ENCODE measurements at places on chromosomes 7 and 10. TPM values are rescaled to one million over a fixed set of nuclear protein-coding genes. Genes with fewer than 3 reads are reported as not detected.

The CNPY1 gene
- not detected for polyA plus RNA-seq

The LLCFC1 gene
- not detected for polyA plus RNA-seq

The PDE1C gene
- polyA plus RNA-seq, result not detected

The MNX1 gene
- polyA plus RNA-seq, result not detected

The PPP1R9A gene
- polyA plus RNA-seq, result not detected

The PDLIM1 gene
- polyA plus RNA-seq, result 7.3 TPM

The PYROXD2 gene
- 2.8 TPM for polyA plus RNA-seq

The LRWD1 gene
- 15.2 TPM for polyA plus RNA-seq

The DLX5 gene
- not detected for polyA plus RNA-seq

The CTAGE6 gene
- not detected for polyA plus RNA-seq

The RBM20 gene
- not detected for polyA plus RNA-seq

The PKD2L1 gene
- polyA plus RNA-seq, result not detected

The NAT16 gene
- not detected for polyA plus RNA-seq

The CNTNAP2 gene
- polyA plus RNA-seq, result not detected

The HTR5A gene
- not detected for polyA plus RNA-seq

The UNCX gene
- not detected for polyA plus RNA-seq

The ACSM6 gene
- polyA plus RNA-seq, result not detected

The KLF6 gene
- polyA plus RNA-seq, result 865 TPM

The CNNM1 gene
- 0.03 TPM for polyA plus RNA-seq

The WDR91 gene
- polyA plus RNA-seq, result 8.9 TPM

The PTPRZ1 gene
- not detected for polyA plus RNA-seq

The LGI1 gene
- not detected for polyA plus RNA-seq

The DYNC1I1 gene
- not detected for polyA plus RNA-seq

The DGKI gene
- polyA plus RNA-seq, result not detected

The AKR1D1 gene
- polyA plus RNA-seq, result not detected

The VSIR gene
- 372 TPM for polyA plus RNA-seq

The AQP1 gene
- polyA plus RNA-seq, result not detected

The CALML5 gene
- polyA plus RNA-seq, result not detected

The JAKMIP3 gene
- polyA plus RNA-seq, result not detected

The SKIDA1 gene
- polyA plus RNA-seq, result 0.94 TPM

The MOGAT3 gene
- polyA plus RNA-seq, result not detected

The TFR2 gene
- 0.75 TPM for polyA plus RNA-seq

Data from CD4-positive, alpha-beta memory T cell (primary cell).